Astrocyte of the hippocampus (primary cell): ENCODE measurements at places on chromosomes 4 and X.
A peak's percentile ranks its signal among the peaks of the same experiment; 100 is the strongest.

DNA sequence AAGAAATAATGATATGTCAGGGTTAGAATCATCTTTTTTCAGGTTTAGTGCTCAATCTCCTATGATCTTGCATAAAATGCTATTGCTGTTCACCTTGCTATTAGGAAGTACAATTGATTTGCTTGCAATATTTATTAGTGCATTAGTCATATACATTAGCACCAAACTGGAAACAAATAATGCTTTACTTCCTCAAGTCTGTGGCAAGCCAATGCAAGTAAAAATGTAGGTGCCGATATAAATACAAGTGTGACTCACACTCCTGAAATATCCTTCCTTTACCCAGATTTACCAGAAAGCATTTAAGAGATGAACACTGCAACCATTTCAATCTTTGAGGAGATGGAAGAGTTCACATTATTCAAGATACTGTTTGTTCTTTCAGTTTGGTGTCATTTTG, 1487.7 kb upstream of the ADGRL3 start:
- DNase-seq, result no peak

DNA sequence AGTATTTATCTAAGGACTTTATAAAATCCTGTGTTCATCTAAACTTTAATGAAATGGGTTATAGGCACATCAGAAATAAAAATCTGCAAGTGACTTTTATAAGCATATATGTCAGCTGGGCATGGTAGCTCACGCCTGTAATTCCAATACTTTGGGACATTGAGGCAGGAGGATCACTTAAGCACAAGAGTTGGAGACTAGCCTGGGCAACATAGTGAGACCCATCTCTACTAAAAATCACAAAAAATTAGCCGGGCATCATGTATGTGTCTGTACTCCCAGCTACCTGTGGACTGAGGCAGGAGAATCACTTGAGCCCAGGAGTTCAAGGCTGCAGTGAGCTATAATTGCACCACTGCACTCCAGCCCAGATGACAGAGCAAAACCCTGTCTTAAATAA, 20.9 kb downstream of the TBC1D9 start:
- no peak for DNase-seq

- DNase-seq, result no peak
Measured at GRCh38 chr4:165635951-165636350, 237.1 kb upstream of the TLL1 start.

DNA sequence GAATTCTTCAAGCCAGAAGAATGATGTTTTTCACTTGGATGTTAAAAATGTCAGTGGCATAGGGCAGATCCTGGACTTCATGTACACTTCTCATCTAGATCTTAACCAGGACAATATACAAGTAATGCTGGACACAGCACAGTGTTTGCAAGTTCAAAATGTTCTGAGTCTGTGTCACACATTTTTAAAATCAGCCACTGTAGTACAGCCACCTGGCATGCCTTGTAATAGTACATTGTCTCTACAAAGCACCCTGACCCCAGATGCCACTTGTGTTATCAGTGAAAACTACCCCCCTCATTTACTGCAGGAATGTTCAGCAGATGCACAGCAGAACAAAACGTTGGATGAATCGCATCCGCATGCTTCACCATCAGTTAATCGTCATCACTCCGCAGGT, 11.9 kb downstream of the ZBTB49 start:
- no peak for DNase-seq

DNA sequence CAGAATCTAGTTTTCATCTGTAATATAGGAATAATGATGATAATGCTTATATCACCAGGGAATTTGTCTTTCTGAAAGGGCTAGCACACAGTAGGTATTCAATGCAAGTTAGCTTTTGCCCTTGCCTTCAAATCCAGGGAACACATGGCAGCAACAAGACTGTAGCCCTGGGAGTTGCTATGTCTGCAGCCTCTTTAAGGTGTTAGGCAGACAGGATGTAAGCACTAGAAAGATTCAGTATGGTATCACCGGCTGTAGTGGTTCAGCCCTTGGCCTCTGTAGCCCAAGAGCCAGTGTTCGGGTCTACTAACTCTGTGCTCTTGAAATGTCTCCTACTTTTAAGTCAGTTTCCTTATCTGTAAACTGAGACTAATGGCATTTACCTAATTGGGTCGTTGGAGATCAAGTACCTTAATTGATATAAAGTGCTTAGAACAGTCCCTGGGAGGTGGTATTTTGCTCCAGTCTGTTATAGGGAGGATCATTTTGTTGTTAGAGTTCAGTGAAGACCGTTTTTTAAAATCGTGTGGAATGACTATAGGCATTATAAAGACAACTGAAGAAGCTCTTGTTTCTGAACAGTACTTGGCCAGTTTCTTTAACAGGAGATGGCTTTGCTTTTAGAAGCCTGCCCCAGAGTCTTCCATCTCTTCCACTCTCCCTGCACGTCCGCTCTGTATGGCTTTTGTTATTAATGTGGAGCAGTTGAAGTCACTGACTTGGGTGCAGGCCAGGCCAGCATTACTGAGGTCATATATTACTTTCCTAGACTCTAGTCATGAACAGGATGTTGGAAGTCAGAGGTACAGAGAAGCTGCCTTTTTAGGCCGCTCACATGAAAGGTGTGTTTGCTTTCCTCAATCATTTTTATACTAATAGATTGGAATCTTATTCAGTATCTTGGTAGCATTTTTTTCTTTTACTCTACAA, 44.8 kb downstream of the GAB1 start:
- peak; percentile 92 for DNase-seq

DNA sequence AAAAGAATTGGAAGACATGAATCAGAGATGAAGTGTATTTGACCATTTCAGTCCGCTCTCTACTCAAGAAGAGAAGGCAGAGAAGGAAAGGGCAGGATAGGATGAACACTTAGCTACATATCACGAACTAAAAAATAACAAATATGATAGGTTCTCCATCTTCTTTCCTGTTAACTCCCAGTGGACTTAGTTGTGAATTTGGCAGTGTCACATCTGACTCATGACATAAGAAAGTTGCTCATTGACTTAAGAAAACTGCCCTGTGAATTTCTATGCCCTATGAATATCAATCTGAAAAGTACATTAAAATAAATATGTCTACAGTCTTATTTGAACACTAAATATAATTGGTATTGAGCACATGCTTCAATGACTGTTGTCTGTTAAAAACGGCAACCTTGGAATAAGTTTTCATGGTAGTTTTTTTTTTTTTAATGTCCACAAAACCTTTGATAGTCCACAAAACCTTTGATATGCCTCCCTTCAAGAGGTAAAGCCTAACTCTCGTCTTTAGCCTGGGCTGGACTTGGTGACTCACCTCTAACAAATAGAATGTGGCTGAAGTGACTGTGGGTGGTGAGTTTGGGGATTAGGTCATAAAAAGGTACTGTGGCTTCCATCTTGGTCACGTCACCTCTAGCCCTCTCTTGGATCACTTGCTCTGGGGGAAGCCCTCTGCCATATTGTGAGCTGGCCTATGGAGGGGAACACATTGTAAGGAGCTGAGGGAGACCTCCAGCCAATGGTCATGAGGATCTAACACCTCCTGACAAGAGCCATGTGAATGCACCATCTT, 184.7 kb upstream of the S100G start:
- no peak for DNase-seq

DNA sequence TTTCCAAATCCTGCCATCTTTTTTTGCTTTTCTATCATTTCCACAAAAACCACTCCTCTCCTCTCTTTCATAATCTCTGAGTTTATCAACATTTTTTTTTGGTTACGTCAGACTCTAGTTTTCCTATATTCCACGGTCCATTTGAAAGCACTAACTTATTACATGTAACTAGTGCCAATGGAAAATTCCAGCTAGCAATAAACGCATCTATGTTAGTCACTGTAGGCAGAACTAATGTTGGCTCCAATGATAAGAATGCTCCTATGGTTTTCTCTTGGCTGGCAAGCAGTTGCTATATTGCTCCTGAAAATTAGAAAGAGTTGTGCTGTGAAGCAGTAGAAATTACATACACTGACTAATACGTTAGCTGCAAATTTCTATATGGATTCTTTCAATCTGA, 634.6 kb upstream of the FTHL17 start:
- DNase-seq, result peak; percentile 34

DNA sequence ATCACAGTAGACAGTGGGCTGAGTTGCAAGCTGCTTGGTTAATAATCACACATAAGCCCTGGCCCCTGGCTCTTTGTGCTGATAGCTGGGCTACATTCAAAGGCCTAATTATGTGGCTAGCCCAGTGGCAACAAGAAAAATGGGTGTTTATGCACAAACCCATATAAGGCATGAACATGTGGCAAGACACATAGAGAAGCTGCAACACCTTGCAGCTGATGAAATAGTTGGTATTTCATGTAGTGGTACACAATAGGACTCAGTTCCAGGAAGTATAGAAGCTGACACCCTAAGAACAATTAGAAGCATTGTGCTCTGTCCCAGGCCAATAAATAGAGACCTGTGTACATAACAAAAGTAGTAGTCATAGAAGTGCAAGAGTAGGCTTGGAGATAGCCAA, 14.6 kb upstream of the ZNF630 start:
- no peak for DNase-seq

GRCh38 chr4:47651231-47651630, 166.2 kb downstream of the ATP10D start:
- DNase-seq, result no peak
